Right cardiac atrium (tissue), 5 donors: ENCODE measurements at places on chromosomes 6 and 20. TPM values are rescaled to one million over a fixed set of nuclear protein-coding genes. Genes with fewer than 3 reads are reported as not detected.

The CALHM4 gene
- total RNA-seq = not detected

GRCh38 chr20:13549451-13549850, 89.3 kb downstream of the TASP1 start:
- no peak for DNase-seq

The ANKRD66 gene
- total RNA-seq = not detected

The ZBP1 gene
- total RNA-seq = 0.38 TPM

The PDE10A gene
- total RNA-seq = 3.6 TPM

DNA sequence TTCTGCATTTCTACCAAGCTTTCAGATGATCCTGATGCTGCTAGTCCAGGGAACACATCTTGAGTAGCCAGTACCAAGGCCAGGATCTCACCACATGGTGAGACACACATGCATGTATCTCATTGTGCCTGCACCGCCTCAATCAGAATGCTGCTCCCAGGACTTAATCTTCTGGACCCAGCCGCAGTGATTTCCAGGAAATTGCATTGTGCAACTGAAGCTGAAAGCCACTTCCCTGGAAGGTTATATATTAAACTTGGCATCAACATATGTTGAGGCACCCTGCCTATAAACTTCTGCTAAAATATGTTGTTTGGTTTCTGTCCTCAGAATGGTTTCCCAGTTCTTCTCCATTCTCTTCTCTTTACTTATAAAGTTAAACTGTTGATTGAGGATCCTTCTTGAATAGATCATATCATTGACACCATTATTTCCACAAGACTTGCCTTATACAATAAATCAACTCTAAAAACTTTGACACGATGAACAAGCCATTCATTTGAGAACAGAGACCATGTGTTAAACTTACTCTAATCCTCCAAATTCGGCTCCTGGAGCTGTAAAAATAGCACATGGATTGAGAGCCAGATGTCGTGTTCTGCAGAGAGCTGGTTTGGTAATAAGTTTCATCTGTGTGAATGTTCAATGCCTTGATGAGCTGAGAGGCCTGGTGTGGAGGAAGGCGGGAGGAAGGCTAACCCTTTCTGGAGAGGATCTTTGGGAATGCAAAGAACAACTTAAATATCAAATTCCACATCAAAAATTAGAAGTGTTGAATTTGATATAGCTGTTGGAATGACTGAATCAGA, 65.0 kb upstream of the PCSK2 start:
- no peak for DNase-seq

- DNase-seq = peak; percentile 94
These were observed 37.8 kb downstream of the RAB44 start for GRCh38 chr6:36735110-36736071.

The PLAGL1 gene
- total RNA-seq = 16.3 TPM

DNA sequence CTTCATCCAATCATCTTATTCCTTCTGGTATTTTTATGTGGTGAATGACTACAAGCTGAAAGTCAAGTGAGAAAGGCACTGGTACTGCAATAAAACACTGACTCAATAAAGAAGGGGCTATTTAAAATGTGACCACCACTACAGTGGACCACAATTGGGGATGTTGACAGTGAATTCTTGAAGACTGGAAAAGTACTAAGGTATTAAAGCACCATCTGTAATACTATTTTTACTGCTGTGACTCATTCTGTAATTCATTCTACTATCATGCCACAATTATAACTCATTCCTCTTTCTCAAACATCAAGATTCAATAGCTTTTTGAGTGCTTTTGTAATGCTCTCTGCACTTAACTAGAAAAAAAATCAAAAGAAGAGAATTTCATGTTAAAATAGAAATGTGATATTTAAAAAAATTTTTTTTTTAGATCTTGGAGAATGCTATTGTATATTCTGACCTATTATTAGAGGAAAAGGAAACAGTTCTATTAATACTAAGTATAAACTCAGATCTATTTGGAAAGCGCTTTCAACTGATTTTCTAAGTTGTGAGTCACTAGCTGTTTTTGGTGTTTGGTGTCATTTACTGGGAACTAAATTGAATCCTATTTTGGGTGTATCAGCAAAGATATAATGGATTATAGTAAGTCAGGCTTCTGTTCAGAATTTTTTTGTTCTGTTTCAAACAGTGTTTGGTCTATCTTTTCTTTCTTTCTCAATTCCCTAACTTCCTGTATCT, 104.7 kb upstream of the TMEM170B start:
- DNase-seq = no peak

GRCh38 chr6:67541586-67541985, 1093.5 kb upstream of the ADGRB3 start:
- DNase-seq = no peak

DNA sequence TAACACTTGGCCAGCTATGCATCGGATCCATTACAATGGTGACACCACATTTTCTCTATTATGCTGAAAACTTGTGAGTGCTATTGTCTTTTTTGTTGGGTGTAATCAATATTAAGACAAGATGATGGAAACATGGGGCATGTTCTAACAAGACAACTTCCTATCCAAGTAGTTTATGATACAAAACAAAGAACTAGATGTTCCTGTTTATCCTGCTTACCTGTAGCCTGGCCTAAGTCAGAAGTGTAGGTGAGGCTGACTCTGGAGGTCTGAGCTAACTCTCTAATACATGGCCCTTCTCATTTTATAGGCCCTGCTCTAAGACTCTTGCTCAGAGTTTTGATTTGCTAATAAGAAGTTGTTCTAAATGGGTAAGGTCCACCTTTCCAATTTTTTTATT, 242.4 kb upstream of the STXBP5 start:
- DNase-seq = no peak

GRCh38 chr20:258269-258858, 840 bp downstream of the DEFB132 start:
- DNase-seq = no peak

DNA sequence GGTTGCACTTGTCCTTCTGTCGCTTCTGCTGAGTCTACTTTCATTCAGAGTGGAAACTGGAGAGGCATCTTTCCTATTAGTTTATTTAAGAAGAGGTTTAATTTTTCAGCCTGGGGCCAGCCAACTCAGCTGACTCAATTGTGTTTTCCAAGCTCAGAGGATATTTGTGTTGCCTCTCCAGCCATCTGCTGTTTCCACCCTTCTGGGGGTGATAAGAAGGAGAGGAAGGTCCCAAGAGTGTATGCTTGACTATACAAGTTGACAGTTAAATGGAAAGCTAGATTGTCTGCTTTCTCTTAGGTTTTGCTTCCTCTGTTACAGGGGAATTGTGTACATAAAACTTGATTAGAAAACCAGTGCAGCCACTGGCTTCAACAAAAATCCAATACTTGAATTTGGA, 3.0 kb downstream of the PSMF1 start:
- no peak for DNase-seq

DNA sequence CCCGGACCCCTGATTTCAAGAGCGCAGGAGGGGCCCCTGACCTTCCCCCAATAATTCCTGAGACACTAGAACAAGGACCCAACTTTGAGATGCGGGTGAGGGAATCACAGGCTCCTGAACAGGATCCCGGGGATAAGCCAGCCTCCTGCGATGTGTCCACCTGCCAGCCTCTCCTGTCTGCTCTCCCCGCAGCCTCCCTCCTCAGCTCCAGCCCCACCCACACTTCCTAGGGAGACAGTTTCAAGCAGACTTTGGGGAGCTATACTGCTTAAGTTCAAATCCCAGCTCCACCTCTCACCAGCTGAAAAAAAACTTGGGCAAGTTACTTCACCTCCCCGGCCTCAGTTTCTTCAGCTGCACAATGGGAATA, 50.8 kb downstream of the GRM4 start:
- DNase-seq = no peak

DNA sequence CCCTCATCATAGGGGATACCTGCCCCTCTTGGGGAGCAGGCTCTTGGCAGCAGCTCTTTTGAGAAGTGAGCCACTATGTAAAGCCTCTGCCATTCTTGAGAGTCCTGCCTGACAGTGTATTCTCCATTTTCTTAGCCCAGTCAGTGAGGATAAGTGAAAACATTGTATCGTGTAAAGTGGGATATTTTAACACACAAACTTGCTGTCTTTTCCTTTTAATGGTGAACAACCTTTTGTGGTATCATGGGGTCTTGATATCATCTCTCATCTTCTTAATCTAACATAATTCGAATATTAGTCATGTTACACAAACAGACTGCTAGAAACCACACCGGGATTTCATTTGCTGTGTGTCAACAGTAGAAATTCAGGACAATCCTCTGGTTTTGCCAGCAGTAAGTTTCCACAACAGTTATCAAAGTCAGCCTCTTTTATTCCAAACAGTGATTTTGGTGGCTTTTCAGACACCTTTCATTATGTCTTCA, 136.2 kb downstream of the HIVEP1 start:
- no peak for DNase-seq
